NCI-H146 (cell line): ENCODE measurements at places on chromosomes 16 and 17.
A peak's percentile ranks its signal among the peaks of the same experiment; 100 is the strongest.

DNA sequence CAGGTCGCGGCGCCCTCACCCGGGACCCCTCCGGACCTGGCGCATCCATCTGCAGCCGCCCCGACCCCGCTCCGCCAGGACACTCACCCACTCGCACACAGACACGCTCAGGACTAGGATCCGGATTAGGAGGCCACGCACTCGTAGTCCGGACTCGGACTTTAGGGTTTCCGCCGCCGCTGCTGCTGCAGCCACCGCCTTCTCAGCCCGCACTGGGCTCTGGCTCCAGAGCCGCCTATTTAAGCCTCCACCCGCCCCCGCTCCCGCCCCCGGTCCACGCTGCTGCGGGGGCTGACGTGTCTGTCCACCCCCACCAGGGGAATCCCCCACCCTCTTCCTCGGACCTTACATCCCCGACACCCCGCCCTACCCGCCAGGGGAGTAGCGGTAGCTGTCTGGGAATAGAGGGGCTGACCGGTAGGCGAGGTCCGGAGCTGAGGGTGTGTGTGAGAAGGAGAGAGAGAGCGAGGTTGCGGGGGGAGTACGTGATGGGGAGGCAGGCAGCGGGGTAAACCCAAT, at the start of gene RRAD:
RRAD (minus strand) TSS at position 214 of the 519 bp plus-strand sequence. CDS start 356 bp downstream, outside the sequence.
- DNase-seq = no peak

- no peak for DNase-seq
Measured at GRCh38 chr16:53713403-53714204, 9.6 kb downstream of the FTO start.

GRCh38 chr17:43333433-43333943, 65.3 kb upstream of the ARL4D start:
- no peak for DNase-seq

GRCh38 chr17:4631836-4632580, 9.5 kb downstream of the ALOX15 start:
- DNase-seq = no peak

DNA sequence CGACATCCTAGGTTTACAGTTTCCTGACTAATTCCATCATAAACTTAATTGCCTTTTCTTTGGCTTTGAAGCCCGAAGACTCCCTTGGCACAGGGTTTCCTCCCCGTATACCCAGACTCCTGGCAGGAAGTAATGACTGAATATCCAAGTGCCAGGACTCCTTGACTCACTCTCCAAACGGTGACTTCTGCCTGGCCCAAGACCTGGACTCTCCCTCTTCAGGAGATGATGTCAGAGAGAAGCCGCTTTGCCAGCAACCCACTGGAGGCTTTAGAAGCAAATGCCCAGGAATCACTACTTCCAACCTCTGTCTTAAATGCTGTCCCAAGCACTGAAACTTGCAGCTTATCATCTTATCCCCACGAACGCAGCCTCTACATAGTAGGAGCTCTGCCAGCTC, 146.5 kb downstream of the RGS9 start:
- DNase-seq = no peak

- no peak for DNase-seq
Measured at GRCh38 chr17:32792207-32792606, 84.7 kb downstream of the MYO1D start.

GRCh38 chr17:60542071-60542470, 16.0 kb upstream of the APPBP2 start:
- DNase-seq = no peak

GRCh38 chr17:81556175-81556691, 4.1 kb upstream of the FAAP100 start:
- peak; percentile 68 for DNase-seq

DNA sequence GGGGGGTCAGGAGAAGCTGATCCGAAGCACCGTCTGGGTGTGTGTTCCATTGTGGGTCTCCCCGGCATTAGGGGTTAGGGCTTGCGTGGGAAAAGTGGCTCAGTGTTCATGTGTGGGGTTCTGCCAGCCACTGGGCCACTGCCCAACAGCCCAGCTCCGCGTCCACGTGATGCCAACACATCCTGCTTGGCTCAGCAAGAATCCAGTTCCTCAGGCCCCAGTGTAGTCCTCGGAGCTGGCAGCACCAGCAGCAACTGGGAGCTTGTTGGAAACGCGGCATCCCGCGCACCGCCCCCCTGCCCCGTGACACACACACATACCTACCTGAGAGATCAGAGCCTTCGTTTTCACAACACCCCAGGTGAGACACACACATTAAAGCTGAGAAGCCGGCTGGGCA, 18.9 kb downstream of the LGALS9 start:
- DNase-seq = no peak

DNA sequence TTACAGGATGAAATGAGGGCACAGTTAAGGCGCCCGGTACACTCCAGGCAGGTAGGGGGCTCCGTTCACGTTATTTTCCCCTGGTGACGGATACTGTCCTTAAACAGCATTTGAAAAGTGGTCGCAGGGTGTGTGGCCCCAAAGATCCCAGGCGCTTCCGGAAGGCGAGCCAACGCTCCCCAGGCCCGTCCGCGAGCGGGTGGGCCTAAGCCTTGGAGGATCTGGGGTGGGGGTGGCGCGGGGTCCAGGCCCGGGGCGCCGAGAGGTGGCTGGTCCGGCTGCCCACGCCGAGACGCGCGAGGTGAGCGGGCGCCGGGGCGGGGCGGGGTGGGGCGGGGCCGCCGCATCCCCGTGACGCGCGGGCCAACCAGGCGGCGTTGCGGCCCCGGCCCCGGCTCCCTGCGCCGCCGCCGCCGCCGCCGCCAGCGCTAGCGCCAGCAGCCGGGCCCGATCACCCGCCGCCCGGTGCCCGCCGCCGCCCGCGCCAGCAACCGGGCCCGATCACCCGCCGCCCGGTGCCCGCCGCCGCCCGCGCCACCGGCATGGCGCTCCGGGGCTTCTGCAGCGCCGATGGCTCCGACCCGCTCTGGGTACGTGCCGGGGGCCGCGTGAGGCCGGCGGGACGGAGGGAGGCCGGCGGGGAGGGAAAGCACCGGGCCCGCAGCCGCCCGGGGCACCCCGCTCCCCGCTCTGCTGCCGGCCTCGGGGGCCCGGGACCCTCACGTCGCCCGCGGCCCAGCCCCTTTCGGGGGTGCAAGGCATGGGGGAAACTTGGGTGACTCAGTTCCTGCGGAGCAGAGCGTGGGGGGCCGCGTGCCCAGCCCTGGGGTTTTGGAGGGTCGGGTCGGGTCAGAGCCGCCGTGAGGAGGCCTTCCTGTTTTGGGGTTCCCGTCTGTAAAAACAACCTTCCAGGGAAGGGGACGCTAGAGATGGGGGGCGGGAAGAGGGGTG, at the start of gene ABCC1:
ABCC1 (plus strand) TSS at position 407 of the 951 bp plus-strand sequence; CDS start at position 543, 136 bp downstream.
- peak; percentile 66 for DNase-seq

DNA sequence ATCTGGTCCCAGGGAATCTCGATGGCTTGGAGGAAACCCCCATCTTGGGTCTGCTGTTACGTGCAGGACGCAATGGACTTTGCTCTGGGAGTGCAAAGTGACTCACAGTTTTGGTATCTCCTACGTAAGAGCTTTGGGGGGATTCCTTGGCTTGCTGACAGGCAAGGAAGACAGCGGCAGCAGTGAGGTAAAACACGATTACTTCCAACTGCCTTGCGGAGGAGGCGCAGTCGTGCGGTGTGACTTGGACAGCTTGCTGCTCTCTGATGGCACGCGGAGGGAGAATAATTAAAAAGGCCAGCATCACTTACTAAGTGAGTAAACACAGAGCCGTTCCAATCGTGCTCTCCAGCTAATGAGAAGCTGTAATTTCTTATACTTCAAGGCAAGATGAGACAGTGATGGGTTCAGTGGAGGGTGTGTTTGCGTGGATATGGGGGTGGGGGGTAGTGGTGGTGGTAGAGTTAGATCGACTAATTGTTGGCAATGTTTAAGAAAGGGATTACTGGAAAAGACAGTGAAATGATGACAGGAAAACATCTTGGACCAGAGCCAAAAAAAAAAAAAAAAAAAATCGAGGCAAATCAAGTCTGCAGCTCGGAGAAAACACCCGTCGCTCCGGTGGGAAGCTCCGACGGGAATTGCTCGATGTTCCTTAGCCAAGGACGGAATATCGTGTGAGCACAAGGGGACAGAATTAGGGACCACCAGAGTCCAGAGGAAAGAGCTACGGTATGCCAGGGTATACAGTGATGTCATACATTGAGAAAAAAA, 184.8 kb upstream of the ZFHX3 start:
- DNase-seq = no peak

DNA sequence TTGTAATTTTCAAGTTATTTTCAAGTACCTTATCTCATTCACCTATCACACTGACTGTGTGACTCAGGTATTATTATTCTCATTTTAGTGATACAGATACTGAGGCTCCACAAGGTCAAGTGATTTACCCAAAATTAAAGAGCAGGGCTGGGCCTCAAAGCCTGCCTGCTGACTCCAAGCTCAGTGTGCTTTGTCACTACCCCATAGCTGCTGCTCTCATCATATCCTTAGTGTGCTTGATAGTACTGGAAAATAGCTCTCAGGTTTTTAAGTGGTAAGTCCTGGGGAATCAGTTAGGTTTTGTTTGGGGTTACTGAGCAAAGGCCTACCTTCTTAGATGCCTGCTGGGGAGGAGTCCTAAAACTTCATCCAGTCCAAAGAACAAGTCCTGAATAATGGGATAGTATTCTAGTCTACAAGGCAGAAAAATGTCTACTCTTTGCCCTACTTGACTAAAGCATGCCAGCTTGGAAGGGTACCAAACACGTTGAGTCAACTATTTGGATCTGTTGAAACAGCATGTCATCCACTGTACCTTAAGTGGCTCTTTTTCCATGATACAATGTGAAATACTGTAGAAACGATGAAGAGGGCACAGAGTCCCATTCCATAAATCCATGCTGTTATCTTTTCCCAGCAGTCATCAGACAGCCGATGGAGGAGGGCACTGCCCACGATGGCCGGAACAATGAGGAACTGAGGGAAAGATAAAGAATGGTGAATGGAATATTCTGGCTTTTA, 10.7 kb downstream of the MMD start:
- no peak for DNase-seq

GRCh38 chr17:80544655-80545498, at the start of gene RPTOR:
Gene RPTOR, plus strand, starts transcription at chr17:80544838. Its CDS starts 792 bp downstream, at chr17:80545630.
- DNase-seq = peak; percentile 87

GRCh38 chr16:78892951-78893733, 707.4 kb downstream of the MAF start:
- DNase-seq = no peak

- peak; percentile 2 for DNase-seq
Measured at GRCh38 chr17:14768923-14769322, 468.0 kb downstream of the HS3ST3B1 start.

DNA sequence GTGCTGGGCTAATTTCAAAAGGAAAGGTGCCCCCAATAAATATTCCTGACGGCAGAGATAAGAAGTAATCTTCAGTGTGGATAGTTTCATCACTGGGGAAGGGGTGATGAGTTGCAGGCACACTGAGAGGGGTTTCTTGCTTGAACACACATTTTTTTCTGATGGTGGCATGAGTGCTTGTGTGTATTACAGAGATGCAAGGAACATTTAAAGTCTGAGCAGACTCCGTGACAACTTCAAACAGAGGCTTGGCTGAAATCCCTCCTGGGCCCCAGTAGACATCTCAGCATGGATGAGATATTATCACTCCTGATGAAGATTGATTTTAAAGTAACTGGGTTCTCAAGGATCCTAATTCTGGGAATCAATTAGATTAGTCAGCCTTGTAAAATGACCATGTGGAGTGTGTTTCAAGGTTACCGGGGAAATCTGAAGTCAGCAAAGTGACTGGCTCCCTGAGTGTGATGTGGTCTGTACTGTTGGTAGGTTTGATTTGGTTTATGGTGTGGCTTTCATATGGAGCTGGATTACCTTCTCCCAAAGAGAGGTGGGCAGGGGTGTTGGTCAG, 435.8 kb upstream of the EEF2KMT start:
- no peak for DNase-seq

DNA sequence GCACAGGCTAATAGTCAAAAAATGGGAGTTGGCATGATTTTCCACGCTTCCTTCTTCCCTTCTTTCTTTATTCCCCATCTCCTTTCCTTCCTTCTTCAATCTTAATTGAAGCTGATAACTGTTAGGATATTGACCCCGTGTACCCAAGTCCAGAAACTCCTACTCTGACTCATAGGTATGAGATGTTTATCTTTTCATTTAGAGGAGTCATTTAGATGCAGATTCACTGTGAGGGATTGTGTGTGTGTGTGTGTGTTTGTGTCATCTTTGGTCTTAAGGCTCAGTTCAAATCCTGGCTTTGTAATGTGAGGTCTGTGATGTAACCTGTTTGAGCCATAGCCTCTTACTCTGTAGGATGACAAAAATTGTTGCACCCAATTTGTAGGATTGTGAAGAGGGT, 332.0 kb upstream of the MAF start:
- DNase-seq = no peak

DNA sequence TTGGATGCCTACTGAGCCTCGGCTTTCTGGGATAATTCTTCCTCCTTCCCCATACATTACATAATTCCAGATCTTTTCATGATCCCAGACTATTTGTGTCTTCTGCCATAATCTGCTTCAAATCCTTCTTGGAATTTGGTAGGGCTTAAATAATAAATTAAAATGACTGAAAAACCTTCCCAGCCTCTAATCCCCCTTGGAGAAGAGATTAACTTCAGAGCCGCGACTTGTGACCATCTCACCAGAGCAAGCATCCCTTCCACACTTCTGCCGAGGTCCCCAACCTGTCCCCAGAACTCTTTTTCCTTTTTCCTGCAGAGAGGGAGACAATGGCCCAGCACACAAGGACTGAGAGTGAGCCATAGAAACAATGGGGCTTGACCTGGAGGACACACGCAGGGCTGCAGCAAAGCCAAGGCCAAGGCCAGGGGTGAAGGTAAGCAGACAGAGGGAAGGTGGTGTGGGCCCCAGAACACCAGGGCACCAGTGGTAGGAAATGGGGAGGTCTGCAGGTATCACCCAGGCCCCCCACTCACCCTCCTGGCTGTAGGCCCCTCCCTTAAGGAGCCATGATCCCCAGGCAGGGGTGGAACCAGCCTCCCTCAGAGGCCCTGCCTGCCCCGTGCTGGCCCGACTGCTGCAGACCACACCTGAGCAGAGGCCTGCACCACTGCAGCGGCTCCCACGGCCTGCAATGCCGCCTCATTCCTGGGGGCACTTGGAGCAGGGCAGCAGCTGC, 9.6 kb upstream of the BCAR1 start:
- no peak for DNase-seq

- DNase-seq = peak; percentile 52
Measured at GRCh38 chr16:165539-166374, at the start of gene HBM. Gene HBM, plus strand, starts transcription at chr16:165978. Its CDS starts 20 bp downstream, at chr16:165998.

- DNase-seq = no peak
Measured at GRCh38 chr17:72205357-72205756, 84.5 kb downstream of the SOX9 start.

GRCh38 chr17:63514477-63514876, 8.7 kb upstream of the KCNH6 start:
- DNase-seq = no peak

GRCh38 chr17:34358631-34359030, 2.4 kb downstream of the CCL13 start:
- no peak for DNase-seq

DNA sequence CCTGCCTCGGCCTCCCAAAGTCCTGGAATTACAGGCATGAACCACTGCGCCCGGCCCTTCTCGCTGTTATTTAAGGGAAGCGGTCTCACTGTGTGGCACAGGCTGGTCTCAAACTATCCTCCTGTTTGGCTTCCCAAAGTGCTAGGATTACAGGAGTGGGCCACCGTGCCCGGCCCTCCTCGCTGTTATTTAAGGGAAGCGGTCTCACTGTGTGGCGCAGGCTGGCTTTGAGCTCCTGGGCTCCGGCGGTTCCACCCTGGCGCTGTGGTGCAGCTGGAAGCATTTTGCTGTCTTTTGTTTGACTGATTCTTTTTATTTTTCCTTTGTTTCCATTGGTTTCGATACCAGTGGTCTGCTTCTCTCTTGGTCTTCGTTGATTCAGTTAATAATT, 40.7 kb downstream of the FOXK2 start:
- peak; percentile 23 for DNase-seq

GRCh38 chr16:63980763-63981162, 1141.1 kb downstream of the CDH11 start:
- DNase-seq = no peak
